ENCODE measurements at places on chromosomes 16 and 17.

- H3K4me3 ChIP-seq: no peak overlapping the region
- H3K4me1 ChIP-seq: peaks cover 4% of the 10 kb centered on the region
- H3K27ac ChIP-seq: no peak overlapping the region
- H3K27me3 ChIP-seq: no peaks in the 10 kb centered on the region
- DNase-seq: no peak
Observed at GRCh38 chr17:82280537-82280936, 7.0 kb upstream of the CSNK1D start.

DNA sequence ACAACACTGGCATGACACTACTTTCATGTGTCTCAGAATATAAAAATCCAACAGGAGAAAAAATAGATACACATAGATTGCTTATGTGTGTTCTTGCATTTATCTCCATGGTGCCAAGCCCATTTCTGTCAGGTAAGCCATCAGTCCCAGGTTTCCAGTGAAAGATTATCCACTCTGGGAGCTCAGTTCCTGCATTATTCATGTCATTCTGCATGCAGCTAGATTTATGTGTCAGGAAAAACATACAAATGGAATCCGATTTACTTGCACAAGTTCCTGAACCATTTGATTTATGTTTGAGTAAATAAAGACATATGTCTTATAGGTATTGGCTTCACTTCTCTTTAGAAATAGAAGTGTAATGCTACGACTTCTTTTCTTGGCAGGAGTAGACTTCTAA lies 569.7 kb downstream of the KCNJ2 start:
- no peaks in the 10 kb centered on the region for H3K4me1 ChIP-seq
- no peak for DNase-seq
- no peaks in the 10 kb centered on the region for H3K27me3 ChIP-seq
- H3K4me3 ChIP-seq: no peak overlapping the region

GRCh38 chr16:49150341-49150740 lies 131.3 kb downstream of the CBLN1 start:
- H3K36me3 ChIP-seq: no peaks in the 10 kb centered on the region
- DNase-seq: no peak
- no peak overlapping the region for H3K27ac ChIP-seq
- no peaks in the 10 kb centered on the region for H3K27me3 ChIP-seq

DNA sequence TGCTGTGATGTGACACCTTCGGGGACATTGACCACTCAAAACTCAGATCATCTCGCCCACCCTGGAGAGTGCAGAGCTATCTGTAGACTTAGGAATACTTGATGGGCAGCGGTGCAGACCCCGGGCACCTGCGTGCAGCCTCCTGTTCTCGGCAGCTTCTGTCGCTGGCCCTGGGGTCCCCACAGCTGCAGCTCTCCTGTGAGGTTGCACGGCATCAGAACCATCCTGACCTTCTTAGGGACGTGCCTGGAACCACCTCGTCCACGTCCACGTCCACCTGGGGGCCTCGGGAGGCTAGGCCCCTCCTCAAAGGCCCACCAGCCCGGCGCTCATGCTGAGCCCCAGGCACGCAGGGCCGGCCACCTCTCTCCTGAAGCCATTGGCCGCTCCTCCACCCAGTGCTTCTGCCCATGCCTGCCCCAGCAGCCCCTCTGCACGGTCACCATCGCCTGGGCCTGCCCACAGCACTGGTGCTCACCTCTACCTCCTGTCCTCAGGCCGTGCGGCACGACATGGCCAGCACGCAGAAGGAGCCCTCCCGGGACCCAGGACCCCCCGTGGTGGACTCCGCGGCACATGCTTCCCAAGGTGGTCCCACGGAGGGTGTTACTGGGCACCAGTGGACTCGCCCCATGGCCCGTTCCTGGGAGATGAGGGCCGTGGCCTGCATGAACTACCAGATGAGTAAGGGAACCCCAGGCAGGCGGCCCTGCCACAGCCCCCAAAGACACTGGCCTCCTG lies 2.3 kb upstream of the WFIKKN1 start:
- H3K36me3 ChIP-seq: no peaks in the 10 kb centered on the region
- peaks cover 13% of the 10 kb centered on the region for H3K4me1 ChIP-seq
- no peak overlapping the region for H3K27ac ChIP-seq
- H3K27me3 ChIP-seq: no peaks in the 10 kb centered on the region

GRCh38 chr16:63883091-63883490 lies 1238.8 kb downstream of the CDH11 start:
- no peak overlapping the region for H3K4me3 ChIP-seq
- H3K27ac ChIP-seq: no peak overlapping the region
- H3K36me3 ChIP-seq: no peaks in the 10 kb centered on the region
- peaks cover 28% of the 10 kb centered on the region for H3K4me1 ChIP-seq

DNA sequence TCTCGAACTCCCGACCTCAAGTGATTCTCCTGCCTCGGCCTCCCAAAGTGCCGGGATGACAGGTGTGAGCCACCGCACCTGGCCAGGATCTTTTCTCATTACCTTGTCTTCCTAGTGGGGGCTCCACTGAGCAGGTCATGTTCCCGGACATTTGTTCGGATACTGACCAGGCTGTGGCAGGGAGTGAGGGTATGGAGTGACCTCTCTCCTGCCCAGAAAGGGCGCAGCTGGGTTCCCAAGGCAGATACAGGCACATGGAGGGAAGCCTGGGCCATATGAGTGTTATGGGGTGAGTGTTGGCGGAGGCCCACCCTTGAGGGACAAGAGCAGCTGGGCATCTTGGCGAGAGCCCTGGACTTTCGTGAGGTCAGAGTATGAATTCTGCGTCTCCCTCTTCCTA lies 5.5 kb downstream of the SERPINF1 start:
- no peak overlapping the region for H3K4me3 ChIP-seq
- peaks cover 19% of the 10 kb centered on the region for H3K4me1 ChIP-seq
- H3K36me3 ChIP-seq: no peaks in the 10 kb centered on the region
- no peaks in the 10 kb centered on the region for H3K27me3 ChIP-seq
- no peak overlapping the region for H3K27ac ChIP-seq
- no peak for DNase-seq

DNA sequence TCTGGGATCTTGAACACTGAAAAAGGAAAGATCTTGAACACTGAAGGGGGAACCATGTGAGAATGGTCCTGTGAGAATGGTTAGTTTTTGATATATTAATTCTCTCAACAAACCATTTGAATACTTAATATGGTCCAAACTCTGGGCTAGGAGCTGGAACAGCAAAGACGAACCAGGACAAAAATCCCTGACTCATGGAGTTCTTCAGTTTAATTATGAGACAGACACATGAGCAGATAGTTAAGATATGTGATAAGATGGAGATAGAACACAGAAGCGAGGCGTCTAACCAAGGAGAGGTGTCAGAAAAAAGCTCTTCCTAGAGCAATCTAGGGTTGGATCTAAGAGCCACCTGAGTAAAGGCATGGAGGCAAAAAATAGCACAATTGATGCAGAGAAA lies 1.6 kb downstream of the CKLF start:
- no peaks in the 10 kb centered on the region for H3K36me3 ChIP-seq
- H3K4me3 ChIP-seq: no peak overlapping the region
- H3K4me1 ChIP-seq: peaks cover 8% of the 10 kb centered on the region
- DNase-seq: no peak
- no peak overlapping the region for H3K27ac ChIP-seq

- no peak overlapping the region for H3K4me3 ChIP-seq
- no peak for DNase-seq
- no peaks in the 10 kb centered on the region for H3K27me3 ChIP-seq
- H3K27ac ChIP-seq: no peak overlapping the region
- H3K4me1 ChIP-seq: peaks cover 7% of the 10 kb centered on the region
- H3K36me3 ChIP-seq: no peaks in the 10 kb centered on the region
Observed at GRCh38 chr16:17275076-17276009, 195.4 kb downstream of the XYLT1 start.
